ENCODE measurements at places on chromosomes 2 and 18.

GRCh38 chr2:146874260-146874658 is 970.6 kb upstream of the ACVR2A start:
- DNase-seq: no peak

- DNase-seq: no peak
These were observed 161.3 kb downstream of the HAUS1 start for GRCh38 chr18:46265196-46266156.

GRCh38 chr18:476251-476664 is 24.2 kb downstream of the COLEC12 start:
- DNase-seq: no peak

DNA sequence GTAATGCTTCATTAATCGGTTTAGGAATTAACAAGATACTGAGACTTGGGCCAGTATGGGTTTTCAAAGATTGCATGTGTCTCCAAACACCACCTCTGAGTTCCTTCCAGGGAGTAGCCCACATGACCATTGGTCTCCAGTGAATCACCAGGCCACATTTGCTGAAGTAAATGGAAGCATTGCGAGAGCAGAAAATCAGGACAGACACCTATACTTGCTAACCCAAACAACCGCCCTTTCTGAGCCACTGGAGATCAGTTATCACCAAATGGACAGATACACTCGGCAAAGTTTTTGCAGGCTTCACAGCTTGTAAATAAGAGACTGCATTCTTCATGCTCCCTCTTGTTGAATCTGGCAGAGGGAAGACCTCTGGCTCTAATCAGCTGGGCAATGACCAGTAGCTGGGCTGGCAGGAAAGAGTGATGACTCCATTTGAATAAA is 40.9 kb downstream of the GATA6 start:
- DNase-seq: no peak

DNA sequence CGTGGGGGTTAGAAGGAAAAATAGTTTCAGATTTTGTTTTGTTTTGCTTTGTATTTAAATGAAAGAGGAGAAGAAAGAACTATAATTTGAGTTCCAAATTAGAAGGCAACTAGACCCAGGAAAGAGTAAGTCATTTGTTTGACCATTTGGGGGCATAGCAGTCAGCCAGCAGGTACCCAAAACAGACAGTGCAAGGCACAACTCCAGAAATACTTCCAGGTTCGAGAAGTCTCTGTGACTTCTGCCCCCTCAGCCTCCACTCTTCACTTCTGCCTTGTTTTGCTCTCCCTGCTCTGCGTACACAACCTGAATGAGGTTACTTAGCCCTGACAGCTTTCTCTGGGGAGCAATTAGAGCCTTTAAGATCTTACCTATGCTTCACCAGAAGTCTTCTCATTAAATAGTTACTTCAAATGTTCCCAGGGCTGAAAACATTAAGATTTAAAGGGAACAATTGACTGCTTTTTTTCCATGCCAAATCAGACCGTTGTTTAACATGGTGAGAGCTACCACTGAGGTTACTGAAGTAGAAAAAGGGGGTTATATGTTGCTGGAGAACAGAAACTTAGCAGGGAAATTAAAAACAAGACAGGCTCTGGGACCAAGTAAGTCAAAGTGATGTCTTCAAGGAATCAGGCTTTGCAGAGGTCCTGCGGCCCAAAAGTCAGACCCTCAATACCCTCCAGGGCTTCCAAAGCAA is 216.9 kb downstream of the BCL11A start:
- no peak for DNase-seq

- DNase-seq: peak; percentile 67
These were observed 199.8 kb downstream of the CLIP4 start for GRCh38 chr2:29314816-29315571.

DNA sequence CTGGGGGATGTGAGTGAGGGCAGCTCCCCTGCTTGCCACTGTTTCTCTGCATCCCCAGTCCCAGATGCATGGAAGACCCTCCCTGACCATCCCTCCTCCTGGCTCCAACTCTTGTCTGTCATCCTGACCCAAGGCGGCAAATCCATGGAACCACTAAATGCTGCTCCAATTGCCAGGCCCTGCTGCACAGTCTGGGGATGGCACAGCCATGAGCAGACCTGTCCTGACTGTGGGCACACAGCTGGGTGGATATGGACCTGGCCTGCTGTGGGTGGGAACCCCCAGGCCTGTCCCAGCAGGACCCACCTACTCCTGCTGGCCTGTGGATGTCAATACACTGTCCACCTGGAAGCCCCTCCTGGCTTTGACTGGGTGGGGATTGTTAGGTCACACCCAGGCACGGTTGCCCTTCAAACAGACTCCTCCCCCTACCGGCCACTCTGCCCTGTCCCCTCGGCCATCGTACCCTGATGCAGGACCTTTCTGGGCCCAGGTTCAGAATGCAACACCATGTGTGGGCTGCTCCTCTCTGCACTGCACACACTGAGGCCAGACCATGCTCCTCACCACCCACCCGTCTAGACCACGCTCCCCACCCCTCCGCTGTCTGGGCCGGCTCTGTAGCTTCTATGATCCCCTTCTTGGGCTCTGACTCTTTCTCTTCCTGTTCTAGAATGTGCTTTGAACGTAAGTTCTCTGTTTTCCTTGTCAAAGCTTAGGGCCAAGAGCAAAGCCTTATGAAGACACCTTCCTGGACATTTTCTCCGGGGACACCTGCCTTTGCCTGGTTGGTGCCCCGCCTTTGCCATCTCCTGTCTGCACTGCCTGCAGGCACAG is 57.9 kb downstream of the INPP5D start:
- no peak for DNase-seq

- peak; percentile 75 for DNase-seq
These were observed at the start of gene MERTK for GRCh38 chr2:111897924-111898702. MERTK (plus strand) TSS chr2:111898607; CDS start chr2:111898736, 129 bp downstream.

- no peak for DNase-seq
These were observed 33.7 kb downstream of the RFTN2 start for GRCh38 chr2:197641666-197642065.

DNA sequence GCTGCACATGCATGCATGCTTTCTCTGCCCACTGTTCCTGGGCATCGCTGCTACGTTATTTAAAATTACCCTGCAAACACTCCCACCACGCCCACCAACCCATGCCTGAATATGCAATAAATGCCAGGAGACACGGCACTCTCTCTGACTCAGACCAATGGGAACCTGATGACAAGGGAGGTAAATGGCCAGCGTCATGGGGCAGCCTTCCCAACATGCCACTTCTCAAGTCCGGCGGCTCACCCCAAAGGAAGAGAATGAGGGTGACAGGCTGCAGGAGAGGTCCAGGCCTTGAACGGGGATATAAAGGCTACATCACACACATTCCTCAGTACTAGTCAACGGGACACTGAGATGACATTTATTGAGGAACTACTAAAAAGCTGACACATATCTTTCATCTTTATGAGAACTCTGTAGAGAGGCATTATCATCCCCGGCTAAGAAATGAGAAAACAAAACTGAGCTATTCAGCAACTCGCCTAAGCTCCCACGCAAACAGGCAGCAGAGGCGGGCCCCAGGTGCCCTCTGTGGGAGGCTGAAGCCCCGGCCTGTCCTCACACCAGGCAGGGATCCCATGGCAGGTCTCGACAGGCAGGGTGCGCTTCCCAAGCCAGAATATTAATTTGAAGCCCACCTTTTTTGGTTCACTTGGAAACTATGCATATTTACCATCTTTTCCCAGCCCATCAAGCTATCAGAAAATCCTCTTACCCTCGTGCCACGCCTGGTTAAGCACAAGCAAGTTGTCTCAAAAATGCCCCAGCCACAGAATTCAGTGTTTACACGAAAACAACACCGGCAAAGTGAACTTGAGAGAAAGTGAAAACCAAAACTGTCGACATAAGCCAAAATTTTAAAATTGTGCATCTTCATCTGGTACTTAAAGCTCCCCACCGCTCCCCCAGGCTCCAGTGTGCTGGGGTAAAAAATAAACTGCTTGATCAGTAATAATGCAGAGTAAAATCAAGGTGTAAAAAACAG is 166.3 kb downstream of the HDAC4 start:
- peak; percentile 21 for DNase-seq

- DNase-seq: no peak
These were observed 42.6 kb downstream of the RALBP1 start for GRCh38 chr18:9517869-9518268.

DNA sequence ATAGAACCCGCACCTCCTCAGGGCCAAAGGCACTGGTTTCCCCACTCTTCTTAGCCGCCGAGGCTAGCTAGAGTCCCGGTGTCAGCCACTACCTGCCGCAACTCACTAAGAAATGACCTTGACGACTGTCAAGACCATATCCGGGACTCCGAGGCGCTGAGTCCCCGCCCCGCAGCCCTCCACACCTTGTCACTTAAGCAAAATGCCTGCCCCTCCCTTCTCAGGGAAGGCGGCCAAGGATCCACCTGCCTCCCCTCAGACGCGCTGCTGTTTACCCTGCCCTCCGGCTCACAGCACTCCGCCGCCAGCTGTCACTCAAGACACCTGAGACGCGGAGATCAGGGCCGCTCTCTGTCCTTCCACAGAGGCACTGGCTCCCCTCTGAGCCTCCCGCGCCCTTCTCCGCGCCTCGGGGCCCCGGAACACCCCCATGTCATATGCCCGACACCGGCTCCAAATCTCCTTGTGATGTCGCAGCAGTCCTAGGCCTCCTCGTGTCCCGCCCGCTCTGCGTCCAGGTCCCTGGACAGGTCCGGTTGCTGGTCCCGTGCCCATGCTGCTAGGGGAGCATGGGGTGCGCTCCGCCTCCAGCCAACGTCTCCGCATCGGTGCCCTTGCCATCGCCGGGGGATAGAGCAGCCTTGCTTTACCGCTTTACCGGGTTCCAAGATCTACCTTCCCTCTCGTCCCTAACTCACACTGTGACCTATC is 32.5 kb upstream of the REG3G start:
- no peak for DNase-seq

- no peak for DNase-seq
These were observed 53.1 kb downstream of the KCTD1 start for GRCh38 chr18:26495287-26495686.

DNA sequence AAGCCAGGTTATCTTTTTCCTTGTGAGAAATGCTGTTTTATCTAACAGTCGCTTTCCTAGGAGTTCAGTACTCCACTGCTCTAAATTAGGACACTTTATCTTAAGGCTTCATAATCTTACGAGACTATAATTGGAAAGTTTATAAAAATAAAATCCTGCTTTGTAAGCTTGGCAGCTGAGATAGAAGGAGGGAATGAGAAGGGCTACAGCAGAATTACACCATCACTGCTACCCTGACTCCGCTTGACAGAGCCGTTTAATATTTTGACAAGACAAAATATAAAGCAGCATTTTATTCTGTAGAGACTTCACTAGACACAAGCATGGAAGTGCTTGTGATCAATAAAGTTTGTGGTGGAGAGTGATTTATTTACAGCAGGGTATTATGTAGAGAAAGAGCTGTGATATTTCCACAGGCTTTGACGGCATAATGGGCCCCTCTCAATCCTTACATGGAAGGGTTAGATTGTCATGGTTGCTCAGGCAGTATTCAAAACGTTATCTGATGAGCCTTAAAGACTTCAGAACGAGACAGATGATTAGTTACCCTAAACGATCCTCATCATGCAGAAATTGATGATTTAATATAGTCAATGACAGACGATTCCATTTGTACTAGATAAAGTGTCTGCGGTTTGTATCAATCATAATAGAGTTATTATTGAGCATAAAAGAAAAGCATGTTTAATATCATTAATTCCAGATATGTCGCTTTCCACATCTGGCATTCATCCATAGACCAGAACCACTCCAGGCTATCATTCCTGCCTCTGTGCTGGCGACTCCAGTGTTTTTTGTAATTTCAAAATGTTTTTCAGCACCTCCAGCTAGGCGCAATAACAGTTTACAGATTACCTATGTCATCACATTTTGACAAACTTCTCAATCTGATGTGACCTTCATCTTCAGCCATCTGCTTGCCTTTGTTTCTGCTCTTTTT is 242.2 kb downstream of the FIGN start:
- DNase-seq: no peak

- no peak for DNase-seq
These were observed 107.7 kb downstream of the BCL11A start for GRCh38 chr2:60445684-60446179.

GRCh38 chr2:7697052-7697451 is 779.8 kb downstream of the RNF144A start:
- no peak for DNase-seq

GRCh38 chr2:27123302-27124150 is at the start of gene ABHD1:
ABHD1 (plus strand) TSS chr2:27123815; CDS start chr2:27123949, 134 bp downstream.
- DNase-seq: peak; percentile 75

DNA sequence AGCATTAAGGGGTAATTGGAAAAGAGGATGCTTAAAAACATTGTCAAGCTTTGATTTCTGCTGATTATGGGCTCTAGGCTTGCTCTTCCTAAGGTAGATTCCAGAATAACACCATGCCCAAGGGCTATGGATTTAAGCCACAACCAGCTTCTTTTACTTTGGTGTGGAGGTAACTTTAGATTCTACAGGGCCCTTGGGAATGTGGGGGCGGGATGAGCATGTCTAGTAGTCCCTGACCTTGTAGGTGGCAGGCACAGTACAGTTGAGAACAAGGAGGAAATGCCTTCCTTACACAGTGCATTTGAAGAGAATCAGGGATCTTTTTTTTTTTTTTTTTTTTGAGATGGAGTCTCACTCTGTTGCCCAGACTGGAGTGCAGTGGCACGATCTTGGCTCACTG is 364.2 kb downstream of the NYAP2 start:
- no peak for DNase-seq

- DNase-seq: peak; percentile 36
These were observed 178.6 kb downstream of the ZBTB7C start for GRCh38 chr18:48230467-48231113.

DNA sequence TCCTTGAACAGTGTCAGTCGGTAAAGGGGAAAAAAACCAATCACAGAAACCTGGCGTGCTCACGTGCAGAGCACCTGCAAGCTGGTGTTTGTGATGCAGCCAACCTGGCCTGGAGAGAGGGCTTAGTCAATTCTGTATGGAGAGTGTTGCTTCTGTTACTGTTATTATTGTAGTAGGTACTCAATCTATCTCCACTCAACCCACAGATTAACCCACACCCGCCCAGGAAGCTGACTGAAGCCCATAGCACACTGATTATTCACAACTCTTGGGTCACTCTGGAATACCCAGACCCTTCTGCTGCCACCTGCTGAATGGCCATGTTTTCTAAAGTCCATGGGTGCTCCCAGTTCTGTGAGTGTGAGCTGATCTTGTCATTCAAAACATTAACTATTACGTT is 53.9 kb downstream of the TNFRSF11A start:
- no peak for DNase-seq

GRCh38 chr2:37020212-37020886 is 54.0 kb upstream of the STRN start:
- no peak for DNase-seq

DNA sequence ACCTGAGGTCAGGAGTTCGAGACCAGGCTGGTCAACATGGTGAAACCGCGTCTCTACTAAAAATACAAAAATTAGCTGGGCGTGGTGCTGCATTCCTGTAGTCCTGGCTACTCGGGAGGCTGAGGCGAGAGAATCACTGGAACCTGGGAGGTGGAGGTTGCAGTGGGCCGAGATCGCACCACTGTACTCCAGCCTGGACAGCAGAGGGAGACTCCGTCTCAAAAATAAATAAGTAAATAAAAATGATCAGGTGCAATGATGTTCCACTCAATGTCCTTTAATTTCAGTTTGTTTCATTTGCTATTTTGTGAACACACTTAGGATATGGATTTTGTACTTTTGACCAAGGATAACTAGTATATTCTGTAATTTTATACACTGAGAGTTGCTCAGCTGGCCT is 9.3 kb downstream of the HADHA start:
- DNase-seq: no peak
